NCI-H187 treated with DMSO at 0.1 percent for 48 hours (cell line): ENCODE measurements at places on chromosomes 5 and 9.

- no peak for DNase-seq
These were observed 79.8 kb upstream of the FBXL7 start for GRCh38 chr5:15420201-15420600.

GRCh38 chr9:37511016-37512010 lies 25.6 kb downstream of the POLR1E start:
- no peak for DNase-seq

DNA sequence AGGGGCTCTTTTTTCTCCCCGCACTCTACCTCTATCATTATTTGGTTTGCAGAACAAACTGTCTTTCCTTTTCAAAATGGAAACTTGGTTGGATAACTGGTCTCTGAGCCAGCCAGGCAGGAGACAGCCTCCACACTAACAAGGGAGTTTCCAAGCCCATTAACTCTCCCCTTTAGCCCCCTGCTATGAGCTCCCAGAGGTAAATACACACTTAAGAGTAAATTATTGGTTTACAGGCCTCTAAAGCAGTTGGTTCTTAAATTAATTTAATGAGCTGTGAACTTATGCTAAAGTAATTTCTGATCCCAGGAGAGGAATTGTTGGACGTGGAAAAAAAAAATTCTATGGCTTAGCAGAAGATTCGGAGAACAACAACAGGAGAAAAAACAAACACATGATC lies 30.3 kb downstream of the EPB41L4A start:
- no peak for DNase-seq

DNA sequence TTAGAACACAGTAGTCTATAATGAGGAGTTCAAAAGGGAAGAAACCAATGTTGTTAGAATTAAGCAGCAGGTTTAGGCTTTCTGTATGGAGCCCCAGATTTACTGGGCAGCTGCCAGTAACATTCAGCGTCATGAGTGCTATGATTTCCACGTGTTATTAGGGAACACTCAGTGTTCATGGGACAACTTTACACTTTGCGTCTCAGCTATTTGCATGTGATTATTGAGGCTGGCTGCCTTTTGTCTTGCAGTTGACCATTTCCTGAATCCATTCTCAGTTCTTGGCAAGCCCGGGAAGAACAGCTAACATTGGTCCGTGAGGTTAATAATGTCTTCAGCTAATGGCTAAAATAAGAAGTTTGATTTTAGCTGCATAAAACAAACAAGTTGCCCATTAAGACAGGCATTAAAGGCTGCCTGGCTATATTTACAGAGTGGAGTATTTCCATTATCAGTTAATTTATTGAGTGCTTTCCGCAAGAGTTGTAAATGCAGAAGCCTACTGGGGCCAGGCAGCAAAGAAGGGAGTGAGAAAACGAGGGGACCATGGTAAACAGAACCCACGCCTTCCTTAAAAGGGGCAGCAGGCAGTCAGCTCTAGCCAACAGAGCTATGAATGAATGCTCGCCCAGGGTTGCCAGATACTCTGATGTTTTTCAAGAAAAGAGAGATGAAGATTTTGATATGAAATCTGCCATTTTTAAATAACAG lies 120.9 kb downstream of the PIP5K1B start:
- no peak for DNase-seq

- no peak for DNase-seq
These were observed 5.5 kb downstream of the C5orf15 start for GRCh38 chr5:133962801-133963476.

GRCh38 chr5:140142856-140143255 lies 17.1 kb downstream of the IGIP start:
- no peak for DNase-seq

- DNase-seq: peak; percentile 6
These were observed 47.5 kb downstream of the UIMC1 start for GRCh38 chr5:176959051-176959450.

DNA sequence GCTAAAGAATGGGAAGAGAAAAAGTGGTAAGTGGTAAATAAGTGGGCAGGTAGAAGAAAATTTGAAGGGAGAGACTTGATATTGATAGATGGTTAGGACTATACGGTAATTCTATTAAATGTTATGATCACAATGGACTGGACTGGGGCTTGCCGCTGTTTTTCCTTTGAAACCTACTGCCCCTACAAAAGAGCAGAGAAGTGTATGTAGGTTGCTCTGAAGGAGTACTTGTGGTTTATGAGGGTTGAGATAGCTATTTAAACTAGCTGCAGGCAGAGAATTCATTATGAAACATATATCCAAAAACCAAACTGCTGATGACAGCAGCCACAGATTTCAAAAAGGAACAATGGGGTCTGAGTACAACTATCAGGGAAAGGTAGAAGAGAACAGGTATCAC lies 16.8 kb upstream of the HK3 start:
- DNase-seq: peak; percentile 11
